Stimulated activated CD4-positive, alpha-beta T cell treated with anti-CD3 and anti-CD28 coated beads, Interleukin-2, amount 100 ng/mL, for 48 hours (primary cell): ENCODE measurements at places on chromosomes 5 and 9.

DNA sequence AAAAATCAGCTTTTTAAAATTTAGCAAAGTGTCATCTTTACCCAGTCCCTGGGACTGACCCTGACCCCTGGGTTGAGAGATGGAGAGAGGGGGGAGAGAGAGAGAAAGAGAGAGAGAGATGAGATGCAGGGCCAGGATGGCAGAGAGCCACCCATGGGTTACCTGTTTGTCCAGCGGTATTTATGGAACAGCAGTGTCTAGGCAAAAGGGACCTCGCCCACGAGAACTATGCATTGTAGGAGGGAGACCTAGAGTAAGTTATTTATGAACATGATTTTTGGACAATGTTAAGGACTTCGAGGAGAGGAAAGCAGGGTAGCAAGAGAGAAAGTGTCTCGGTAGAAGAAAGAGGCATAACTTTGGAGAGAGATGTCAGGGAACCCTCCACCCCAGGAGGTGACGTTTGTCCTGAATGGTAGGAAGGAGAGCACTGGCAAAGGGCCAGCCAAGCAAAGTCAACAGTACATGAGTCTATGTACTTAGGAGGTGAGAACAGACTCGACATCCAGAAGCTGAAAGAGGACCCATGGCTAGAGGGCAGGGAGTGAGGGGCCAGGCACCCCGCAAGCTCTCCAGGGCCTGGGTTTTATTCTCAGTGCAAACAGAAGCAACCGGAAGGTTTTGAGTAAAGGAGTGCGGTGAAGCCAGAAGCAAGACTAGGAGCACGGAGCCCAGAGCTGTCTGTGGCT is 30.5 kb upstream of the MSX2 start:
- no peak for DNase-seq

DNA sequence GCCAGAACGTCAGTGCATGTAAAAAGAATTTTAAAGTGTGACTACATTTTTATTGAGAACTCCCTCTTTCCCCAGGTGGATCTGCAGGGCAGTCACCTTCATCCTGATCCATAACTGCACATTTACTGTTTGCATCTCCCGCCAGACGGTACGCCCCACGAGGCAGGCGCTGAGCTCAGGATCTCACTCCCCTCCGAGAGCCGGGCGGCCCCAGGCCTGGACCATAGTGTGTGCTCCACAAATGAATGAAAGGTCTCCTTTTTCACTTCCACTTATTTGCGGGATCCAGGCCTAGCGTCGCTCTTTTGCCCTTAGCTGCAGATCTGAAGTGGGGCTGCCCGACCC is 378 bp downstream of the DROSHA start:
- no peak for DNase-seq

DNA sequence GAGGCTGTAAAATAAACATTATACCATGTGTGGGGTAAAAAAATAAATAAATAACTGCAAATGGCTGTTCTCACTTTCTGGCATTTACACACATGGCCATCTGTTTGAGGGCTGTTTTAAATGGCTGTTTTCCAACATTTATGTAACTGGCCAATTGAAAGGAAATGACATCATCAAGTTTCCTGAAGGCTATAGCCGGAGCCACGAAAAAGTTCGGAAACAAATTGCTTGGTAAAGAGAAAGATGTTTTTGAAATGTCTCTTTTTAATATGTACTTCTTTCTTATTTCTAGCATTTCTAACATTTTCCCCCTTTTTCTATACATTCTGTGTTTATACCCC is 95.4 kb upstream of the DAB2 start:
- no peak for DNase-seq

DNA sequence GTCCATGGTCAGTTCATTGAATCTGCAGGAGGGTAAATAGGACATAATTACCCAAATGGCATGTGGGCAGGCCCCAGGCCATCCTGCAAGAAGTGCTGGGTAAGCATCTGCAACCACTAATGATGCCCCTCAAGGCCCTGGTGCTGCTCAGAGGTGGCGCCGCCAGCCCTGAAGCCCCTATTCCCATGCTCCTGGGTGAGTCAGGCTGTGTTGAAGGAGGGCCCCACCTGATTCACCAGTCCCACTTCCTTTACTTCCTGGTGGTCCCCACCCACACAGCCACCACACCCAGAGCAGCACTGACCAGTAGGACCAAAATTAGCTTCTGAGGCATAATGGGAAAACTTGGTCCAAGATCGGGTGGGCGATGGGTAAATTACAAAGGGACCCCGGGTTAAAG is 120.4 kb upstream of the SPRY4 start:
- no peak for DNase-seq

DNA sequence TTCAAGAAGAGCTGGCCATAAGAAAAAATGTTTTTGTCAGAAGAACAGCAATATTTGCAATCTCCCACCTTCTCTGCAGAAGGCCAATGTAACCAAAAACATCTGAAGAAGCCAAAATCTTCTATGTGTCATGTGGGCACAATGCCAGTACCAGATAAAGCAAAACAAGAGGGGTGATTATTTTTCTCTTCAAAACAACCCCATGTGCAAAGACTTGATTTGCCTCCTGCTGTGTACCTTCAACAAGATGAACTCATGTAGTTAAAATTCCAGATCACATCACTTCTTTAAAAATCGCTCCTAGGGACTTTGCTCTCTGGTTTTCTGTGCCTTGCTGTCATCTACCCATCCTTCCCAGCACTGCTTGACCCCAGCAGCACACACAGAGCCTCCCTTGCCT is 134.0 kb upstream of the MAP3K1 start:
- no peak for DNase-seq

DNA sequence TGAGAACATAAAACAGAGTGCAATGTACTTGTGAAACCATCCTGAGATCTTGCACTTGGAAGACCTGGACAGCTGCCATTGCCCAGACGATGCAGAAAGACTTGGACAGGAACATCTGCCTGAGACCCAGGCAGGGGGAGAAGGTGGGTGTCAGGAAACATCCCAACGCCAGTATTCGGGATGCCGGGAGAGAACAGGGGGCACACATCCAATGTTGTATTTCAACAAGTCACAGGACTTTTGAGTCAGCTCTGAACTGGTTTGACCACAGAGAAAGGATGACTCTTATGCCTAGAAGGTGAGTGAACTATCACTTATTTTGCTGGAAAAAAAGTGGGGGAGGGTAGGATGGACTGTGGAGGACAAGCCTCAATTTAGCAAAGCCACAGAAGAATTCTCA is 124.6 kb downstream of the ROR2 start:
- DNase-seq, result no peak

DNA sequence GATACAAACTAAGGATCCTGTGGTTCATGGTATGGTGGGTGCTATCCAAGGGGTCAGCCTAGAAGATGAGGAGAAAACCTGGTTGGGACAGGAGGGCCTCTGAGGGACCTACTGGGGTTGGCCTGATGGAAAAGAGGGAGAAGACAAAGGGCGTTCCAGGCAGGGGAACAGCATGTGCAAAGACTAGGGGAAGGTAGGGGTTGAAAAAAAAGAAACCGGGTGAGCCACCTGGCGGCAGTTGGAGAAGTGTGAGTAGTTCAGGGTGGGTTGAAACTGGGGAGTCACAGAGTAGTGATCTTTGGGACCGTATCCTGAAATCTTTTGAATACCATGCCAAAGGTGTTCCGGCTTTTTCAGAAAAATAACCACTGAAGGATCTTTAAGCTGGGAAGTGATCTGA is 8.7 kb upstream of the GABRP start:
- DNase-seq, result no peak

DNA sequence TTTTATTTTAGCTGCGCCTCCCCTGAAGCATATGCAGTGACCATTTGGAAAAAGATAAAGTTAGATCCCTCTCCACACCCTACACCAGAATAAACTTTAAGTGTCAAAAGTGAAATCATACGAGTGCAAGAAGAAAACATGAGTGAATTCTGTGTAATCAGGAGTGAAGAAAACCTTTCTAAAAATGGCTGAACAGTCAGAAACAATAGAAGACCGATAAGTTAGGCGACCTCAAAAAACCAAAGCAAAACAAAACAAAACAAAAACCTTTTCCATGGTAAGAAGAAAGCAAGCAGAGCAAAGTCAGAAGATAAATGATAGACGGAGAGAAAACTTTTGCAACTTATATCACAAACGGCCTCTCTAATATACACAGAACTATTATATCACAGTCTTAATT is 16.6 kb upstream of the TSC1 start:
- DNase-seq, result no peak

DNA sequence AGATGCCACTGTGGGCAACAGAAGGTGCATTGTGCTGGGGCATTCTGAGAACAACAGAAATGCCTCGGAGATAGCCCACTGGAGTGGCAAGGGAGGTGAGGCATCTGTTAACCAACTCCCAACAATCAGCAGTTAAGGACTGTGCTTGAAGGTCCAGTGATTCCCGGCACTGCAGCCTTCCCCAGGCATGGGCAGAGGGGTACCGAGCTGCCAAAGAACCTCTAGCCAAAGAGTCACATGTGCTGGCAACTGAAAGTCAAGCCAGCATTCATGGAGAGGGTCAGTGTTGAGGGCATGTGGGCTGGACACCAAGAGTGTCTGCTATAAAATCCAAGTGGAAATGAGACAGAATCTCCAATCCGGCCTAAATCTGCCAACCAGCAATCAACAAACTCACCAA is 149.6 kb downstream of the ASTN2 start:
- no peak for DNase-seq

- no peak for DNase-seq
Observed at GRCh38 chr5:95771892-95772291, 40.8 kb downstream of the RHOBTB3 start.

DNA sequence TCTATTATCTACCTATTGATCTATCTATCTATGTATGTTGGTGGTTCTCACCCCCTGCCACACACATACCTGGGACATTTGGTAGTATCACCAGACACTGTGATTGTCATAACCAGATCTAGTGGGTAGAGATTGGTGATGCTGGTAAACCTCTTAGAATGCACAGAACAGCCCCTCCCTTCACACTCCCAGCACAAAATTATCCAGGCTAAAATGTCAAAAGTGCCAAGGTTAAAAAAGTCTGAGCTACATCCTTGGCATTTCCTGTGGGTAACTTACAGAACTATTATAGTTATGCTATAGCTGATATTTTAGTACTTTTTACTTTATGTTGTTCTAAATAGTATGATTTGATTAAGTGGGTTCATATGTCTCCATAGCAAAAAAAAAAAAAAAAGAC is 151.0 kb downstream of the FER start:
- DNase-seq, result no peak

- DNase-seq, result no peak
Observed at GRCh38 chr5:74334062-74334761, 306.3 kb downstream of the ENC1 start.

DNA sequence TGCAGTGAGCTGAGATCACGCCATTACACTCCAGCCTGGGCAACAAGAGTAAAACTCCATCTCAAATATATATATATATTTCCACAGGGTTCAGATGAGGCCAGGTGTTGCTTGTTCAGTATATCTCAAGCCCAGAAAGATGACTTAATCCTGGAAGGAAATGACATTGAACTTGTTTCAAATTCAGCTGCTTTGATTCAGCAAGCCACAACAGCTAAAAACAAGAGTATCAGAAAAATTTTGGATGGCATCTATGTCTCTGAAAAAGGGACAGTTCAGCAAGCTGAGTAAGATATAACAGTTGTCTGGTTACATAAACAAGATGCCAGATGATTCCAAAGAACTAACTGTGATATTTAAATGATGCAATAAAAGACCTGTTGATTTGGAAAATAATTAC is 352.0 kb downstream of the KCTD16 start:
- DNase-seq, result no peak

DNA sequence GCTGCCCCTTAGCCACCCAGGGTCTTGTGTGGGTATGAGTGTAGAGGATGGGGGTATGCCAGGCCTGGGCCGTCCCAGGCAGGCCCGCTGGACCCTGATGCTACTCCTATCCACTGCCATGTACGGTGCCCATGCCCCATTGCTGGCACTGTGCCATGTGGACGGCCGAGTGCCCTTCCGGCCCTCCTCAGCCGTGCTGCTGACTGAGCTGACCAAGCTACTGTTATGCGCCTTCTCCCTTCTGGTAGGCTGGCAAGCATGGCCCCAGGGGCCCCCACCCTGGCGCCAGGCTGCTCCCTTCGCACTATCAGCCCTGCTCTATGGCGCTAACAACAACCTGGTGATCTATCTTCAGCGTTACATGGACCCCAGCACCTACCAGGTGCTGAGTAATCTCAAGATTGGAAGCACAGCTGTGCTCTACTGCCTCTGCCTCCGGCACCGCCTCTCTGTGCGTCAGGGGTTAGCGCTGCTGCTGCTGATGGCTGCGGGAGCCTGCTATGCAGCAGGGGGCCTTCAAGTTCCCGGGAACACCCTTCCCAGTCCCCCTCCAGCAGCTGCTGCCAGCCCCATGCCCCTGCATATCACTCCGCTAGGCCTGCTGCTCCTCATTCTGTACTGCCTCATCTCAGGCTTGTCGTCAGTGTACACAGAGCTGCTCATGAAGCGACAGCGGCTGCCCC is 2.6 kb downstream of the SLC35A4 start:
- no peak for DNase-seq

DNA sequence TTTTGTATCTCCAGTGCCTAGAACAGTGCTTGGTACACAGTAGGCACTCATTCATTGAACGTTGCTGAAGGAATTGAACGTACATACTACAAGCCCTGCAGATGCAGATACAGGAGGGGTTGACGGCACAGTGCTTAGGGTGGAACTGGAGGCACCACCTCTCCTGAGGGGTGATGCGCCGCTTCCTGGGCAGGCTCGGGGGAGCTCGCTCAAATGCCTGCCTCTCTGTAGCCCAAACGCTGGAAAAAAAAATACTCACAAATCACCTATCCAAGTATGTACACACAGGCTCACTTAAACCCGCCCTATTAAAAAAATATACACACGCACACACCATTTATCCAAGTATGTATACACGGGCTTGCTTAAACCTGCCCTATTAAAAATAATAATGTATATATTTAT is 536 bp upstream of the COMMD10 start:
- no peak for DNase-seq

DNA sequence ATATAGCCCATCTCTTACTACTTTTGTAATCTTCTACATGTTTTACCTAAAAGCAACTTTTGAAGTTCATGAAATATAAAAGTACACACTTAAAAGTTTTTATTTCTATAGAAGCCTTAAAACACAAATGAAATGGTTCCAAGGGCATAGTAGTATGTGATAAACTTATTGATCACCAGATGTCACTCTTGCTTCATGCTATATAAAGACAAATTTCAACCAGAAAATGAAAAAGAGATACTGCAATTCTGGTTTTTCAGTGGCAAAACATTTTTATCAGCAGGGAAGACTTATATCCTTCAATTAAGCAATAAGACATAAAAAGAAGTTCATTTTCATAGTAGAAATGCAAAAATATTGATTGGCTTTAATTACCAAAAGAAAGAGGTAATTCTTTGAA is 69.4 kb upstream of the FBXL17 start:
- no peak for DNase-seq

DNA sequence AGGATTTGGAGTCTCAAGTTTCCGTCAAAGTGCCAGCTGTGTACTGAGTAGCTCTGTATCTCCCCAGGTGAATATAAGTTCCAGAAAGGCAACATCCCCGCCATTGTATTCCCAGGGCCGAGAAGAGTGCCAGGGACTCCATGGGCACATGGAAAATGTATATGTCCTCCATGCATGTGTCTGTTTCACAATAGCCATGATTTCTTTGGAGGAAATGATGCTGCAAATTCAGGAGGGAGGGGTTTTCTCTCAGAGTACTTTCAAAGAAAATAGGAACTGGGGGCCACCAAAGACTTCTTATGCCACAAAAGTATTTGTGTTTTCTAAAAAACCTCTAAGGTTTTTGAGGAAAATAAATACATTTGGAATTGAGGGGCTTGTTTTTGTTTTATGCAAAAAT is 524.6 kb downstream of the BNC2 start:
- DNase-seq, result no peak
